Smooth muscle cell of the brain vasculature (primary cell): ENCODE measurements at places on chromosomes 5 and 9.

- DNase-seq = no peak
Measured at GRCh38 chr9:76610011-76610352, 151.0 kb downstream of the GCNT1 start.

GRCh38 chr9:87521834-87522233, 24.2 kb downstream of the DAPK1 start:
- DNase-seq = no peak

DNA sequence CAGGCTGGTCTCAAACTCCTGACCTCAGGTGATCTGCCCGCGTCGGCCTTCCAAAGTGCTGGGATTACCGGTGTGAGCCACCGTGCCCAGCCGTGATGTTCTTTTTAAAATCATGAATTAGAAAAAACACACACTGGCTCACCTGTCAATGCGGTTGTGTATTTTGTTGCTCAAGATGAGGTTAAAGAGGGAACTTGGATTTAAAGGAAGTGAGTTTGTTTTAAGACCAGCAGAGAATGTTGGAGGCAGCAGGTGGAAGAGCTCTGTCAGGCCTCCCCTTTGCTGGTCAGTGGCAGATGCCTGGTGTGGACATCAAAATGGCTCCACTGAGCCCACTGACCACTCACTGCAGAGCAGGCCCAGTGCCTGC, 38.9 kb downstream of the WNK2 start:
- no peak for DNase-seq

DNA sequence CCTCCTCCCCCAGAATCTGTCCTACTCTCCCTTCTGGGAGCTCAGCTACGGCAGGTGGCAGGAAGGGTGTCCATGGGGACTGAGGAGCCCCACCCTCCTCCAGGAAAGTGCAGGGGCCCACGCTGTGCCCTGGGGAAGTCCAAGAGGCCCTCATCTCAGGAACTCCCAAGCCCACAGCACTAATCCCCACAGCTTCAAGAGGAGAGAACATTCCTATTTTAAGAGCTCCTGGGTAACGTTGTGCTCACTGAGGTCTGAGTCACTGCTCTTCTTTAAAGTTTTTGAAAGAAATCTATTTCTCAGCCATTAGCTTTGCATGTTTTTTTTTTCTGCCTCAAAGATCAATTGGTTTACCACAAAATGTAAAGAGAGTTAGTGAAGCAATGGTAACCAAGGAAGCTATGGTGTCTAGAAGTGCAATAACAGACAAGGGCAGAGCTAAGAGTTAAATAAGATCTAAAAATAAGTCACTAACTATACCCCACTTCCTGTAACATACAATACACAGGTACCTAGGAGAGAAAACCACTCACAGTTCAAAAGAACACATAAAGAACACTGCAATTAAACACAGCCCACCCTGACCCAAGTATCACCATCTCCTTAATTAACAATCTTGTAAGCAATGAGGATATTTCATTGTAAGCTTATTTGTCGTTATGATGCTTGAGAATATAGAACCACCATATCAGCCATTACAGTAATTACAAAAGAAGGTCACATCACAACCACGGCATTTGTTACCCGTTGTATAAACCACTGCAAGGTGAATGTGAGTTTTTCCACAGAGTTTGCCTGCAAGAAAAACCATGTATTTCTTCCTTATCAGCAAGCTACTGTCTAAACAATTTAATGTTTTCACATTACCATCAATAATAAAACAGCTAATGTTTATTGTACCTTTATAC, 382.3 kb upstream of the SLC30A5 start:
- DNase-seq = no peak

DNA sequence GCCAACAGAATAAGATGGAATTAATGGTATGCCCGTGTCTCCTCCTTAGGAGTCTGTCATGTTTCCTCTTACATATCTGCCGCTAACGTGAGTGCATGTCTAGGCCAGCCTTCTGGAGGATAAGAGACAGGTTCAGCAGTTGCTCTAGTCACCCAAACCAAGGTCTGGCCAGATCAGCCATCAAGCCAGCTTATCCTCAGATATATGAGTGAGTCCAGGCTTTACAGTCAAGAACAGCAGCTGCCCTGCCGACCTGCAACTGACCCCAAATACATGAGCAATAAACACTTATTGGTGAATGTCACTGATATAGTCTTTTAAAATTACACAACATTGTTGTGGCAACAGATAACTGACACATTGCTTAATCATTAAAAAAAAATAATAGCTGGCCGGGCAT, 123.5 kb downstream of the TSSK1B start:
- no peak for DNase-seq

GRCh38 chr9:79049371-79049770, 522.4 kb upstream of the TLE4 start:
- DNase-seq = no peak

GRCh38 chr5:179550511-179551342, at the start of gene RUFY1:
Gene RUFY1 (plus strand): TSS chr5:179550554. CDS start chr5:179550570, 16 bp downstream.
- peak; percentile 29 for DNase-seq

GRCh38 chr5:75435096-75435495, 76.3 kb downstream of the CERT1 start:
- no peak for DNase-seq

DNA sequence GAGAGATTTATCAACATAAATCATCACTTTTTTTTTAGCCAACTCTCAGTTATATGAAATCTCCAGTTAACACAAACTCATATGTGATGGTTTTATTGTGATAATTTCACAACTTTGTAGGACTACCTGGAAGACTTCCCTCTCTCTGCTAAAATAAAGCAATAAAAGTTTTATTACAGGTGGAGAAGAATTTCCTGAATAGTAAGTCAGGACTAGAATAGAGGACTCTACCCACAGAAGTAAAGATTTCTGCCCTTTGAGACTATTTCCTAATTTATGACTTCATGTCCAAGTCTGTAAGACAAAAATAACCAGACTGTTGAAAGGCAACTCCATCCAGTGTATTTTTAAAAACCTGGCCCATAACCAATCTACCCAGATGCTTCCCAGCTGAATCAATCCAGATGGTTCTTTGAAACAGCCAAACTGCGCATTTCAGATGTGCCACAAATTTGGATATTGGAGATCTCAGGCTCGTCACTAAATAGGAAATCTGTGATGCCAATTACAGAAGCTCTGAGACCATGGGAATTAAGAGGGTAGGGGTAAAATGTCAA, 234.0 kb upstream of the NMUR2 start:
- no peak for DNase-seq

- DNase-seq = no peak
Measured at GRCh38 chr9:15276328-15276938, 30.6 kb downstream of the TTC39B start.

DNA sequence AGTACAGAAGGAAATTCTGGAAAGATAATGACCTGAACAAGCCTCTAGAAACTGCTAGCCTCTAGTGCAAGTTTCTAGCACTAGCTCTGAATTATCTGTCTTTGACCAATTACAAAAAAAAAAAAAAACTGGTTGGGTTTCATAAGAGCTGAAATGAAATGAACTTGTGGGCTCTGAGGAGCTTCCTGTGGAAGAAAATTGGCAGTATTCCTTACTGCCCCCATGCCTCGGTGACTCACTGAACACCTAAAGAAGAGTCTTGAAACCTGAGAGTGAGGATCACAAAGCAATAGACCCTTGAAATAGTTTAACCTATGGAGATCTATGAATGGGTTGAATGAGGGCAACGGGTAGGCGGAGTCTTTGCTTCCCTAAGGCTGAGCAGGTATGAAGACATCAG, 263.6 kb upstream of the RASA1 start:
- DNase-seq = no peak

DNA sequence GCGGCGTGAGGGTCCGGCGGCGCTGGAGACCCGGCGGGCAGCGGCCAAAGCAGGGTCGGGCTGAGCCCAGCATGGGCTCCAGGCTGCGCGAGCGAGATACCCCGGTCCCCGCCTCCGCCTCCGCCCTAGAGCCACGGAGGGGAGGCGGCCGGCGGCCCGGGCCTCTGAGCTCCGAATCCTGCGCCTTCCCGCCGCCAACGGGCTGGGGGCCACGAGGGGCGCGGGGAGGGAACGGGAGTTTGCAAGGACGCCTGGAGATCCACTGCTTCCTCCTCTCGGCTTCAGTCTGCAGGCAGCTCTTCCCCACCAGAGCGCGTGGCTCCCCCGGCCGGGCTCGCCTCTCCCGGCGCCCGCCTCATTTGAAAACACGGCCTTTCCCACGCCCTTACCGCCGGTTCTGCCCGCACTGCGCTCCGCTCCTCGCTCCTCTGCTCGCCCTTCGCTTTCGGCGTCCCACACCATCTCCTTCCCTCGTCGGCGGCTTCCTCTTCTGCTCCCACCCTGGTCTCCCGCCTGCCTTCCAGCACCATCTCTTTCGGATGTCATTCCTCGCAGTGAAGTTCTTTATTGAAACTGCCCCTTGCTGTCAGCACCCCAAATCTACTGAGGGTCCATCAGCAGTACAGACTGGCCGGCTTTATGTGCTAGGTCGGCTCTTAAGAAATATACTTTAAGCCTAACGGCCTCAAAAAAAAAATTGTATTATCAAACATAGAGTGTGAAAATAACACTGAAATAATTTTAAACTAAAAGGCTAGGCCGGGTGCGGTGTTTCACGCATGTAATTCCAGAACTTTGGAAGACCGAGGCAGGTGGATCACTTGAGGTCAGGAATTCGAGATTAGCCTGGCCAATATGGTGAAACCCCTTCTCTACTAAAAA, 105.0 kb upstream of the FAM120A start:
- DNase-seq = no peak

- DNase-seq = no peak
Measured at GRCh38 chr9:114825126-114825795, 19.4 kb upstream of the TNFSF15 start.

- no peak for DNase-seq
Measured at GRCh38 chr9:72955126-72955455, 2.2 kb upstream of the ALDH1A1 start.

DNA sequence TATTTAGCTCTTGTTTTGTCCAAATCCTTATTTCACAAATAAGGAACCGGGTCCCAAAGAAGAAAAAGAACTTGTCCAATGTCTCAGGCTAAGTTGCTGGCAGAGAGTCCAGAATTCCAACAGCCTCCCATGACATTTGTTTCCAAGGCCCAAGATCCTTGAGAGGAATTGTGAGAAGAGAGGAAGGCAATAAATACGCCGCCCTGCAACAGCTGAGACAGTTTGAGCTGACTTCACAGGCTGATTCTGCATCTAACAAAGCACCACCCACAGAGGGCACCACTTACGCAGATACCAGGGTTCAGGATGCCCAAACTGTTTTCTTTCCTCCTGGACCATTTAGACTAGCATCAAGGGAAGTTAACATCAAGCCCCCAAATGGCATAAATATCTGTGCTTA, 211.3 kb downstream of the FAM114A2 start:
- no peak for DNase-seq

DNA sequence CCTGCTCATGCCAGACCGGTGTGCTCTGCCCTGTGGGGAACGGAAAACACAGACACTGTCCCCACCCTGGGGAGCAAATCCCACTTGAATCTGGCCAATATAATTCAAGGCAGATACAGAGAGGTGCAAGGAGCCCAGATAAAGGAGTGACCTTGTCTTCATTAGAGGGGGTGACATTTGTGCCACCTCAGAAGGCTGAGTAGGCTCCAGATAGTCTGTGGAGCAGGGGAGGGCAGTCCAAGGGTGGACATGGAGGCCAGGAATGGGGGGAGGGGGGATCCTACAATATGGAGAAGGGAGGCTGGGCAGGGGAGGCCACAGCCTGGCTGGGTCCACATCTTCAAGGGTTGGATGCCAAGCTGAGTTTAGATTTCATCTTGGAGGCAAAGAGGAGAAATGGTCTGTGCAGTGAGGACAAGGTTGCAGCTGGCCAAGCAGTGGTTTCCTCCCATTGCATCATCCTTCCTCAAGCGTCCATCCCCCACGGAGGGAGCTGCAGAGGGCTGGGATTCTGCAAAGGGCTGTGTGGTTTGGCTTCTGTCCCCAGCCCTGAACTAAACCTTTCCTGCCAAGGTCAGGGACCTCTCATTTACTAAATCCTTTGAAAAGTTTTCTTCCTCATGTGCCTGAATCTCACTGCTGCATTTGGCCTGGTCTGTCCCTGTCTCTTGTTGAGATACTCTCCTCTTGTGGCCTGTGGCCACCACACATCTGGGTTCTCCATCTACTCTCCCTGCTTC, 60.1 kb downstream of the GALNT12 start:
- DNase-seq = peak; percentile 67

DNA sequence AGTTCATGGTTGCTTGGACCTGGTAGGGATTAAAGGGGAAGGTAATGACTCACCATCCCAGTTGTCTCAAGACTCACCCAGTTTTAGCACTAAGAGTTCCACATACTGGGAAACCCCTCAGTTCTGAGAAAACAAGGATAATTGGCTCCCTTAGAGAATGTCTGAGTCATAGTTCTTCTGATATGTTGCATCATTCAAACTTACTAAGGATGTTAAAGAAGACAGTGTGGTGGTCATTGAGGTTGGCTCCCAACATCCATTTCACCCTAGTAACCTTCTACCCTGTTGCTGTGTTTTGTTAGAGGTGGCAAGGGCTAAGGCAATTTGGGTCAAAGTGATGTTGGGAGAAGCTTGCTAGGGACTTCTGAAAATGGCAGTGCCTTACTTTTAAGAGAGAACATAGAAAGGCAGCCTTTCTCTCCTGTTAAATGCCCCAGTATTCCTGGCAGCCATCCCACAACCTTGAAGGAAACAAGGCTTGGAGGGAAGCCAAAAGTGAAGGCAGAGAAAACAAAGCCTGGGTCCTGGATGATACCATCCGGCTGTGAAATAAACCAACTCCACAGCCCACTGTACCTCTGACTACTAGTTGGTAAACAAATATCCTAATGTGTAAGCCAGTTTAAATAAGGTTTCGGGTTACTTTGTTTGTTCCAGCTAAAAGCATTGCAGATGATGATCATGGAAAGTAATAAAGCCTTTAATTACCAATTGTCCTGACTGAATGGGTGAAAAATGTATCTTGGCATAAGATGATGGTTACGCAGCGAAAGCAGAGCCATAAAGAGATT, 80.4 kb upstream of the ADAMTSL1 start:
- peak; percentile 97 for DNase-seq

- DNase-seq = no peak
Measured at GRCh38 chr5:165196961-165197360, 1691.5 kb downstream of the MAT2B start.

GRCh38 chr9:107018861-107019545, 156.0 kb downstream of the ZNF462 start:
- no peak for DNase-seq

- no peak for DNase-seq
Measured at GRCh38 chr5:5383461-5383860, 39.0 kb upstream of the ICE1 start.

DNA sequence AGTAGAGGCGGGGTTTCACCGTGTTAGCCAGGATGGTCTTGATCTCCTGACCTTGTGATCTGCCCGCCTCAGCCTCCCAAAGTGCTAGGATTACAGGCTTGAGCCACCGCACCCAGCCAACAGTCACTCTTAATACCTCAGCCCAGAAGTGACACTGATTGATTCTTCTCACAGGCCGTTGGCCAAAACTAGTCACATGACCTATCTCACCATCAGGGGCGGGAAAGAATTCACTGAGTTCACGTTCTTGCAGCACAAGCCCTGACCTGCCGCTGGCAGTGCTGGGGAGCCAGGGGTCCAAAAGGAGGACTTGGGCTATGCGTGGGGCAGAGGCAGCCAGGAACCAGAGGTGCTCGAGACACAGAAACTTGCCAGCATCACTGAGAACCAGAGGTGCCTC, 55.0 kb upstream of the CPLX2 start:
- no peak for DNase-seq

GRCh38 chr9:129697656-129698253, 32.3 kb downstream of the PRRX2 start:
- DNase-seq = no peak

GRCh38 chr9:90256345-90256744, 386.3 kb downstream of the DIRAS2 start:
- DNase-seq = no peak
